ENCODE measurements at places on chromosomes 7 and 10. TPM values are rescaled to one million over a fixed set of nuclear protein-coding genes. Genes with fewer than 3 reads are reported as not detected.

The SHLD2 gene
- polyA plus RNA-seq = 23.0 TPM

- no peak for DNase-seq
Measured at GRCh38 chr7:142443216-142444010, 185.6 kb upstream of the PRSS58 start.

- DNase-seq = peak; percentile 77
Measured at GRCh38 chr10:71569775-71570588, 149.6 kb downstream of the C10orf105 start.

GRCh38 chr10:13971601-13972475 lies 358.9 kb downstream of the FRMD4A start:
- DNase-seq = no peak

DNA sequence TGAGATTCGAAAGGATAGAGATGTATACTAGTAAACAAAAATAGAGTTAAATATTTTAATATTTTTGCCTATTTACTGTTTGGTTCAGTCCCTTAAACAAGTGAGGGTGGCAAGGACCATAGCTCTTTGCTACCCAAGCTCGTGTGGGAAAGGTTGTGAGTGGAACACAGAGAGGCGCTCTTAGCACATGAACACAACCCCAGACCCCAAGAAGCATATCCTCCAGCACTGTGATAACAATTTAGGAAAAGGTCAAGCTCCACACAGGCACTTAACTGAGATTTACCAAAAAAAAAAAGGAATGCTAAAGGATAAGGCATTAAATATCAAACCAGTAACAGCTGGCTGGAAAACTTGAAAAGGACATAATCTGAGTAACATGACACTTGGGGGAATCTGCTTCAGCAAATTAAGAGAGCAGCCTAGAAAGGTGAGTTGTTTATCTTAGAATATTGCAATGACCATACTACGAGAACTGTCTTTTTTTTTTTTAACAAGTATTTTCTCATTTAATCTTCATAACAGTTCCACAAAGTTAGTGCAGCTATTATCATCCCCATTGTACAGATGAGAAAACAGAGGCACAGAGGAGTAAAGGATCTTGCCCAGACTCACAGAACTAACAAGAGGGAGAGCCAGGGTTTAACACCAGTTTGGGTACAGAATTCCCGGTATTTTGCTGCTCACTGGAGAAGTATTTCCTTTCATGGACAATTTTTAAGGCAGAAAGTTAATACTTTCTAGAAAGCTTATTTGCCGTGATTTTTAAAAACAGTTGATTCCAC lies 303.5 kb upstream of the AOAH start:
- DNase-seq = no peak

DNA sequence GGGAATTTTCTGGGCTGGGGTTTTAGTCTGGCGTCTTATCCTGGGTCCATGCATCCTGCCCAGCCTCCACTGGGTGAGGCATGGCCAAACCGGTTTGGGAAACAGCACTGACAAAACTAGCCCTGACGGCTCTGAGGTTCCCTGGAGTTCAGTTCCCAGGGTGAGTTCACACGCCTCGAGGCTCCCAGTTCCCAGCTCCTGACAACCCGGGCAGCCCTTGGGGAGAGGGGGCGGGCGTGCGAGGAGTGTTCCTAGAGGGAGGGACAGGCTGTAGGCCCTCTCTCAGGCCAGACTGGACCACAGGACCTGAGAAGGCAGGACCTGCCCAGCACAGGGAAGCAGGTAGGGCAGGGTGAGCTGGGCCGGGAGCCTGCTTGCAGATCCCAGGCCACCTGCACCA lies 82.3 kb upstream of the PPIF start:
- no peak for DNase-seq

GRCh38 chr10:17100586-17100985 lies 29.0 kb downstream of the CUBN start:
- DNase-seq = no peak

Measured in muscle of back (tissue), 13 donors.